Left ventricle myocardium inferior (tissue), 1 donor: ENCODE measurements at places on chromosomes 7 and 10.

DNA sequence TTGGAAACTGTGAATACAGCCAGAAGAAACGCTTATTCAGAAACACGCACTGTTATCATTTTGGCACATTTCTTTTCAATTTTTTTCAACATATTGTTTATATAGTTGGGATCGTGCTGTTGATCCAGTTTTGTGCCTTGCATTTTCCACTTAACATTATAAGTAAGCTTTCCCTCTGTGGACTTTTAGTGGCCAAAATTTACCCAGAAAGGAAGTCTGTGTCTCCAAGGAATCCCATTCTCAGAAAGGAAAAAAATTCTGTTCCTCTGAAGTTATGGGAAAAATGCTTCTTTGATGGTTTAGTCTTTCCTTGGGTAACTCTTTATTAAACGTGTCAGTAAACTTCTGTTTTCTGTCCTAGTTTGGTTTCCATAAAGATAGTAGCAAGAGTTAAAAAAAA lies 280.0 kb downstream of the REEP3 start:
- DNase-seq = no peak

DNA sequence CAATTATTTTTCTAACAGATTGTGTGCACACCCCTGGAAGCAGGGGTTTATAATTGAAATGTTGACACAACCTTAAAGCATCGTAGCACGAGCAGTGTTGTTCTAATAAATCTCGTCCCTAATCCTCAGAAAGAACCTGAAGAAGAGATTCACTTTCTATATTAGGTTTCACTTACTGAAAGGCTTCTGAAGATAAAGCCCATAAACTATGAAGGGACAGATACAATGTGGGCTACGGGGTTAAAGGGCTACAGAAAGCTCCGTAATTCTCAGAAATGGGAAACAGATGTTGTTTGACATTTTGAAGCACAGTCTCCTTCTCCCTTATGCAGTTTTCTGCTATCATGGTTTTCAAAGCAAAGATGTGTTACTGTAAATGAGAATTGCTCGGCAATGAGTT lies 479.6 kb downstream of the GATA3 start:
- DNase-seq = no peak

DNA sequence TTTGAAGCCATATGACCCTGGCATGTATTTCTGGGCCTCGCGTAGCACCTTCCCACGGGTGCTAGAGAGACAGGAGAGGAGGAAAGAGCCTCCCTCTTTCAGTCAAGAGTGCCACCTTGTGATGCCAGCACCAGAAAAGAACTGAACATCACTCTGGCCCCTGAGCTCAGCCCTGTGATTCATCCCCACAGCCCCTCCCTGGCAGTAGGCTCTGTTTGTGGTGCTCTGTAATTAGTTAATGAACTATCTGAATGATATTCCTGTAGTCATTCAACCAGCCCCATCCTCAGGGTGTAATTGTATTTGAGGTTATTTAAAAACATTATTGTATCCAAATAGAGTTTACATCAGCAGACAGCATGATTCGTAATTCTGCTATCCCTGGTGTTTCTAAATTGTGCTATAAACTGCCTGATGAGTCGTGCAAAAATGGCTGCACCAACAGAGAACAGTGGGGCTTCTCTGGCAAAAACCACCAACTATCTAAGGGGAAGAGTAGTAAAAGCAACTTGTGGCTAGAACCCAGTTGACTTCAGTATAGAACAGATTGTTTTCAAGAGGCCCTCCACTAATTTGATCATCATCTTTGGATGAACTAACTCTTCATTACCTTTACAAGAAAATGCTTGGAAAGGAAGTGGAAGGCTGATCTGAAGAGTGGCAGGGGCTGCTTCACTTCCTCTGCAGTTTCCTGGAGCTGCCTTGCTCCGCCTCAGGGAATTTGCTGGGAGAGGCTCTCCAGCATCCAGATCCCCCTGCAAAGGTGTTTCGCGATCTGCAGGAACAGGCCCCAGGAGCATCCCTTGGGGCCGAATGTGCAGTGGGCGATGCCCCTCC lies 23.7 kb upstream of the TIAL1 start:
- no peak for DNase-seq

DNA sequence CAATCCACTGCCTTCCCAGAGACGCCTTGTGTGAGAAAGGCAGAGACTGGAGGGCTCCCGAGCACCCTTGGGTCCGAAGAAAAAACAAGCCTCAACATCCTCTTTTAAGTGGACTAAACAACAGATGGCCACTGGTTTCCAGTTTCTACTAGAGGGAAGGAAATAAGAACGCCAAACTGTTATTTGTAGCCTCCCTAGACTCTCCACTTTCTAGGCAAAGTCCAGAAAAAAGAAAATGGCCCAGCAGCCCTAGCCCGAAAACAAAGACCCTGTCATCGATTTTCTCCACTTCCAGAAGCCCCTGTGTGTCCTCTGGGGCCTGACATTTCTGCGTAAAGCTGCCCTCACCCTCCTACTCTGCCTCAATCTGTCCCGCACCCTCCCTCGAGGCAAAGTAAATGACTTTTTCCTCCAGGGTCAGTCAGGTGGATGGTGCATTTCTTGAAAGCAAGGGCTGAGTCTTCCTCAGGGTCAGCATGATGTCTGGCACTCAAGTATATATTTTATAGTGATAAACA lies 6.0 kb downstream of the RGS10 start:
- no peak for DNase-seq

GRCh38 chr7:78326189-78326588 lies 527.6 kb downstream of the PHTF2 start:
- no peak for DNase-seq

DNA sequence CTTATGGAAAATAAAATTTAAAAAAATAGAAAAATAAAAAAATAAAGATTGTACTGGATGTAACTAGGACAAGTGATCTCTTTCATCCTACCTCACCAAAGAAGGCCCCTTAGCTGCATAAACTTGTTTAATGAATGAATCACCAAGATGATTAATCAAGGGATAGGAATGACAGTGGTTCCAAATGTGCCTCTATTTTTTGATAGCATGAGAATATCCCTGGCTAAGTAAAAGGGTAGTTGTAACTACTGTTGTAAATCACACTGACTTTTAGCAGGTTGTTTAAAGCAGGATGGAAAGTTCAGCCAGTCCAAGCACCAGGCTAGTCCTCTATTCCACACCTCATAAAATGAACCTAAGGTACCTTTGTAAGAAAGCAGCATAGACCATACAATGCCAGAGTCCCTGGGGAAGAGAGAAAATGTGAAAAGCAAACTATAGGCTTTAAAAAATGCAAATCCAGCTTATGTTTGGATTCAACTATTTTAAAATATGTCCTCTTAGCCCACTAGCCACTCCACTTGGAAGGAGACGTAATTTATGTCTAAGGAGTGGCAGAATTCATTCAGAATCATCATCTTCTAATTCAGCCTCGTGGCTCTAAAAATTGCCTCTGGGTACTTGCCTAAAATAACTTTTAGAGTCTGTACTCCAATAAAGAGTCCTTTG lies 126.8 kb downstream of the SKIDA1 start:
- no peak for DNase-seq

GRCh38 chr7:1276626-1277175 lies 44.0 kb downstream of the UNCX start:
- no peak for DNase-seq

- no peak for DNase-seq
Measured at GRCh38 chr10:31058795-31059703, 27.4 kb upstream of the ZNF438 start.

- DNase-seq = no peak
Measured at GRCh38 chr10:69612760-69613159, 17.3 kb upstream of the FAM241B start.

DNA sequence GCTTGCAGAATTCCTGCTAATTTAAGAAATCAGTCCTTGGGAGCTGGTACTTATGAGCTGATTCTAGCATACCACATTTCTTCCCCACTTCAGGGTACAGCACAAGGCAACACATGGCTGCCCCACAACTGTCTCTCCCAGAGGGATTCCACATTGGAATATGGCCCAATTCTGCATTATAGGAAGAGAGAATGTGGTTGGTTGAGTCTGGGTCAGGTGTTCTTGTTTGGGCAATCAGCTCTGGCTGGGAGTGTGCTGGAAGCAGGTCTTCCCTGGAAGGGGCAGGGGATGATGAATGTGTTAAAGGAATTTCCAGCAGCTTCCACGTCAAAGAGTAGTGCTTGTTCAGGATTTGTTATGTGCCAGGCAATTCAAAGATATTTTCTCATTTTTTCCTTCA lies 95.7 kb downstream of the BUB3 start:
- DNase-seq = no peak

DNA sequence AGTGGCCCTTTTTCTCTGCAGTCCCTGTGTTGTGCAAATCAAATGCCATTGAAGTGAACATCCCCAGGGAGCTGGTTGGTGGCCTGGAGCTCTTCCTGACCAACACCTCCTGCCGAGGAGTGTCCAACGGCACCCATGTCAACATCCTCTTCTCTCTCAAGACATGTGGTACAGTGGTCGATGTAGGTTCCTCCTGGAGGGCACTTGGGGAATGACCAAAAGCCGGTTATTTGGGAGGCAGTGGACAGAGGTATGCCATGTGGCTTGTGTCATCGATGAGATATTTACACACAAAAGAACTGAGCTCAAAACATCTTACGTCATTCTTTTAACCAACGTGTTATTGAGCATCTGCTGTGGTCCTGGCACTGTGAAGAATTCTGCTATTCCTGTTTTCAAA lies 19.7 kb downstream of the OIT3 start:
- no peak for DNase-seq

- DNase-seq = no peak
Measured at GRCh38 chr10:131757285-131758058, 143.3 kb upstream of the PPP2R2D start.

GRCh38 chr7:17234030-17234397 lies 64.4 kb upstream of the AHR start:
- no peak for DNase-seq

DNA sequence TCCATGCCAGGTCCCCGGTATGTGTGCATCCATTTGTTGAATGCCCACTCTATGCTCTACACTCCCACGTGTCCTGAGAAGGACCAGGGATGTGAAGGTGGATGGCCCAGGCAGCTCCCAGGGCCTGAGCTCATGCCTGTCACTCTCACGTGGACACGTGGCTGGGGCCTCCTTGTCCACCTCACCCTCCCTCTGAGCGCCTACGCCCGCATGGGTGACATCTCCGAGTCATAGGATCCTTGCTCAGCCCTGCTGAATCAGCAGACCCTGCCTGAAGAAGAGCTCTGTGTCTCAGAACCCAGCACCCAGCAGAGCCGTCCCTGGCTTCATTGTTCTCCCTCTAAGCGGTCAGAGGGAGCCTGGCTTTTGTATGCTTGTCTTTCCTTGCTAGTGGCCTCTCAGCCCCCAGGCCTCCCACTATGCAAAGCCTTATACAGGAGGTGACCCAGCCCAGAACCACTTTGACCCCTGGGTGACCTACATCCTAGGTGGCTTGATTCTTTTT lies 107.9 kb upstream of the PPIF start:
- DNase-seq = peak; percentile 36

GRCh38 chr7:121262969-121263368 lies 65.8 kb upstream of the WNT16 start:
- DNase-seq = no peak

DNA sequence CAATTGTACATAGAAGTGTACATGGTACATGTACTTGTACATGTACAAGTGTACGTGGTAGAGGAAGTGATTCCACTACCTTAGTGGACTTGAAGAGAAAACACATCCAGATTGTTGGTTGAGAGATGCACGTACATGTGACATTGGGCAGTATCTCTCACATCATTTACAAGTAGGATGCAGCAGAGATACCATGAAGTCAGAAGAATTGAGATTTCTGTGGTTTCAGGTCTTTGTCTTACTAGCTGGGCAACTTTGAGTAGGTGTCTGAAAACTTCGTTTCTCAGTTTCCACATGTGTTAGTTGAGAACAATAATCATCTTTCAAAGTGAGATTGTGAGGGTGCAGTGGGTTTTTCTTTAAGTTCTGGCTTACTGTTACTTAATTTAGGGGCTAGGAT lies 21.5 kb downstream of the CLDN12 start:
- DNase-seq = no peak

- DNase-seq = no peak
Measured at GRCh38 chr7:141333459-141333858, 217.8 kb upstream of the AGK start.

DNA sequence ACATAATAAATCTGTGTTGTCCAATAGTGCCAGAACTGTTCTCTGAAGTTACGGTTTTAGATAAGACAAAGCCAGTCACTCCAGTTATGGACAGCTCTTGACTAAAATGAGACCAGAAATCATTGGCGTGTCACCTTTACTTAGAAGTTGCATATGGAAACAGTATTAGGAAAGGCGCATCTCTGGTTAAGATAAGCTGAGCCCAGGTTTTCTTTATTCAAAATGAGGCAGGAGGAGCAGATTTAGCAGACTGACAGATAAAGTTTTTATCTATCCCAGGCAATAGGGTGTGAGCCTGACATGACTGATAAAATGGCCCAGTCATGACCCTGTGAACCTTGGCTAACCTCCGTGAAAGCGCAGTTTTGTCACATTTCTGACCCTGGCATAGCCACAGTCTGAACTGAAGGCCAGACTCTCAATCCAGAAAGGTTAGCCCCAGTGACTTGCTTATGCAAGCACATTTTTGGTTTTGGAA lies 4.2 kb downstream of the CYP26A1 start:
- no peak for DNase-seq

- DNase-seq = no peak
Measured at GRCh38 chr7:73921623-73922528, 60.9 kb downstream of the TMEM270 start.

- no peak for DNase-seq
Measured at GRCh38 chr7:129368389-129368986, 65.7 kb upstream of the STRIP2 start.
